ENCODE measurements at places on chromosomes 7 and 10.

DNA sequence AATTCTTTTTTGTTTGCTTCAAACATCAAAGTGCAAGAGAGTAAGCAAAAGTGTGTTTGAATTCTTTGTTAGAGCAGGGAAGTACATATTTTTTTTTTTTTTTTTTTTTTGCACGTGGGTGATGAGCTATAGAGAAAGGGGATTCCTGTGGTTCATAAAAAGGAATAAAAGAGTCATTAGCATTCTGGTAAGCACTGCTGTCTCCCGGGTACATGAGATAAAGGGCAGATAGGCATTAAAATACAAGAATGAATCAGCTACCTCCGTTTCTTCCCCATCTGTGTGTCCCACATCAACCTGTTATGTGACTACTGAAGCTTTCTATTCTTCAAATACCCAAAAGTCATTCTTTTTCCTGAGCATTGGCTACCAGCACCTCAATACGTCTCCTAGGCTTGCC lies 102.4 kb upstream of the SEMA3D start:
- DNase-seq: no peak

GRCh38 chr7:47685151-47685550 lies 103.2 kb upstream of the TNS3 start:
- no peak for DNase-seq

DNA sequence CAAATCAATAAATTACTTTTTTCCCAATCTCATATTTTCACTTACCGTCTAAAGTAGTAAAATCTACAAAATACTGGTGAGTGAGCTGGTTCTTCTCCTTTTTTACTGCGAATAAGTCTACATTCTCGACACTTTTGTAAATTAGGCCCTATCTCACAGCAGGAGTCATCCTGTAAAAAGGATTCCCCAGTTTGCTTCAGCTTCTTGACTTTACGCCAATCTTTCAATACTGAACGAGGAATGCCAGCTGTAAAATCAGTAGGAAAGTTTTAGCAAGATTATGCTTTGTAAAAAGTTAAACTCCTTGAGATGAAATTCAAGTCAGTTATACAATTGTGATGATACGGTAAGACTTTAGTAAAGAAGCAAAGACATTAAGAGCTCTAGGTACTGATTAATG lies 67.3 kb downstream of the NRBF2 start:
- DNase-seq: no peak

- DNase-seq: no peak
Measured at GRCh38 chr7:149790146-149790548, 16.8 kb upstream of the ZNF467 start.

DNA sequence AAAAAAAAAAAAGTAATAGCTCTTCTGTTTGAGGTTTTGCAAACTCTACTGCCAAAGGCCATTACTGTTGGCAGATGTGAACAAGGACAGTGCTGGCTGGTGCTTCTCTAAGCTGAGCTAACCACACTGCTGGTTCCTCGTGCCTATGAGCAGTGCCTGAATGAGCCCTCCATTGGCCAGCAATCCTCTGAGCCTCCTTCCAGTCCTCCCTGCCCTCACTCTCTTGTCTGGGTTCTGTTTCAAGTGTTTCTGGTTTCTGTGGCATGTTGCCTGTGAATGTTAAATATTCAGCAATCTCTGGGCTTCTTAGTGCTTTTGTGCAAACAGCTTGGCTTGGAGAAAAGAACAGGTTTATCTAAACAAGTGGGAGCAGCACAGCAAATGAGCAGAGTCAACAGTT lies 161.3 kb upstream of the AUTS2 start:
- DNase-seq: no peak

DNA sequence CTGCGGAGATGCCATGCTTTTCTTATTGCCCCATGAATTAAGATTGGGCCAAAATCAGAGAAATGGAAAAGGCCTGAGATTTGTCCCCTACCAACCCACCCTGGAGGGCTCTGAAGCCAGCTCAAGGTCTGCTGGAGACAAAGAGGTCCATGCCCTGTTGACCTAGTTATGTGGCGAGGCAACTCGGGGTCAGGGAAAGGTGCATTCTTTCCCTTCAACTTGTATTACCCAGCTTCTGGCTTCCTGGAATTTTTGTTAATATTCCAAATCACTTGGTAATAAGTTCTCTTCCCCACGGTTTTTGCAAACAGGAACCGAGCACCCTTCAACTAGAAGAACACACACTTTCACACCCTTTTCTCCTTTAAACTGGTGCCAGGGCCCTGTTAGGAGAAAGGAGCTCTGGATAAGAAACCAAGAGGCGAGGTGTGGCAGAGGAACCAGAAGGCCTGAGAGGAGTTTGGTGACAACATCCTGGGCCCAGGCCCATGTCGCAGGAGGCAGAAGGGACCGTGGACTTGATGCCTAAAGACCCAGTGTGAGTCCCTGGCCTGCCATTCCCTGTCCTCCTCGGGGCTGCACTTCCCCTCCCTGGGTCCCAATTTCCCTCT lies 12.5 kb upstream of the SFRP5 start:
- no peak for DNase-seq

- no peak for DNase-seq
Measured at GRCh38 chr10:23585666-23586065, 146.8 kb downstream of the OTUD1 start.

GRCh38 chr10:68987611-68988010 lies 992 bp upstream of the KIFBP start:
- DNase-seq: no peak

- peak; percentile 87 for DNase-seq
Measured at GRCh38 chr10:78255796-78256638, 222.4 kb downstream of the RPS24 start.

DNA sequence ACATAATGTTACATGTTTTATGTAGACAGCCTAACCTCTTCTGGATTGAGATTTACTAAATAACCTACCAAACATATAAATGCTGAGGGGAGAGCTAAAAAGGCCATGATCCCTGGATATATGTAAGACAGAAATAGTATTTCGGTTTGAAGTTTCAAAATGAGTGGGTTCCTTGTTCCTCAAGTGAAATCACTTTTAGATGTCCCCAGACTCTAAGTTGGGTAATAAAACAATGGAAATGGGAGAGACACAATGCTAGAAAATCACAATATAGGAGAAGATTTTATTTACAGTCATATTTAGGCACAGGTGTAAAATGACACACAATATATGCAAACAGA lies 56.5 kb downstream of the SHTN1 start:
- DNase-seq: no peak

DNA sequence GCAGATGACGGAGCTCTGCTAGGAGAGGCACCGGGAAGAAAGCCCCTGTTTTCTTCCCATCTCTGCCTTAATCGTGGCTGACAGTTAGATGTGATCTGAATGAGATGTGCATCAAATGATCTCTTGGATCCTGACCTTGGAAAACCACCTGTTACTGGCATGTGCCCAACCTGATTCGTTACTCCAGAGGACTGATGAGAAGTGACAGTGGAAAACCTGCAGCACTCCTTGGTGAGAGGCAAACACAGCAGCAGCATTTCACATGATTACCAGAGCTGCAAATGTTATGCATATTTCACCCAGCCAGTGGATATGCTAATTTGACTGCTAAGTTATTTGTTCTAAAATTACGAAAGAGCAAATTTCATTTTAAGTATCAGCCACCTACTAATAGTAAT lies 95.3 kb downstream of the PTPRN2 start:
- DNase-seq: no peak

- DNase-seq: no peak
Measured at GRCh38 chr10:26805567-26806245, 55.1 kb downstream of the ABI1 start.

DNA sequence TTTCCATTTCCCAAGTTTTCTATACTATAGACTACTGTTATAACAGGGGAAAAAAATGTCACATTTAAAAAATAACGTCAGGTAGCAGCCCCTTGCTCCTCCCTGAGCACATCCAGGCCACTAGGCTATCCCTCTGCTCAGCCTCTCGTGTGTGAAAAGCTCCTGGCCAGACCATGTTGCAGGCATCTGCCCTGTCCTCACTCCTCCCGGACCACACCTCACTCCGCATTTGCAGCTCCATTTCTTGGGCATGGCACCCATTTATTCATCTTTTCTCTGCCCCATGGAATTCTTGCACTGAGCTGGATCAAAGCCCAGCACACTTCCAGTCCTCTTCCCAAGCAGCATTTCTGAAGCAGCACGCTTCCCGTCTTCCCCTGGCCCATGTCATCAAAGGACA lies 1.4 kb upstream of the GDF2 start:
- DNase-seq: no peak

DNA sequence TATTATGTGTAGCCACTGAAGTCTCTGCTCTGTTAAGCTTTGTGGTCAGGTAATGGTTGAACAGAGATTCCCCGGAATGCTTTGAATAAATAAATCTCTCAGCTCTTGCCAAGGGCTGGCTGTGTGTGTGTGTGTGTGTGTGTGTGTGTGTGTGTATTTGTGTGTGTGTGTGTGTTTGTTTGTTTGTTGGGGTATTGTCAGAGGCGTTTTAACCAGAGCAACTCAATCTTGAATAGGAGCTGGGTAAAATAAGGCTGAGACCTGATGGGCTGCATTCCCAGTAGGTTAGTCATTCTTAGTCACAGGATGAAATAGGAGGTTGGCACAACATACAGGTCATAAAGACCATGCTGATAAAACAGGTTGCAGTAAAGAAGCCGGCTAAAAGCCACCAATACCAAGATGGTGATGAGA lies 256.2 kb upstream of the CACNA2D1 start:
- DNase-seq: no peak

DNA sequence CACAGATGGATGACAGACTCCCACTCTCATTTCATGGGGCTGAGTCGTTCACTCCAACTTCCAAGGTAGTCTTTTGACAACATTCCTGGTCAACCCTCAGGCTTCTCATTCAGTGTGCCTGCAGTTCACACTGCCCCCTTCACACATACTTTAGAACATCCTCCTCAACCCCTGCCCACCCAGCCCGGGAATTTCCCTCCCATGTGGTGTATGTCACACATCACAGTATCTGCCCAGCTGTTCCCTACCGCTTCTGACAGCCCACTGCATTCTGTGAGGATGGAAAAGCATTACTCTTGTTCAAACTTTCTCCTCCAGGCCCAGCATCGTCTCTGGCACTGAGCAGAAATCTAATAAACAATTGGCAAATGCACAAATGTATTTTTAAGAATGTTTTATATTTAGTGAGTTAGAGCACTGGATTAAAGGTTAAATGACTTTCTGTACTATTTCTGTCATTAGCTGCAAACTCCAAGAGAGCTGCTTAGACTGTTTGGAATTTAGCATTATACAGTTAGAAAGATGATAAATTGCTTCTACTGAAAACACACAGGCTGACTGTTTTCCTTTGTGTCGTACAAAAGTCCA lies 110.4 kb downstream of the SFMBT2 start:
- DNase-seq: no peak

DNA sequence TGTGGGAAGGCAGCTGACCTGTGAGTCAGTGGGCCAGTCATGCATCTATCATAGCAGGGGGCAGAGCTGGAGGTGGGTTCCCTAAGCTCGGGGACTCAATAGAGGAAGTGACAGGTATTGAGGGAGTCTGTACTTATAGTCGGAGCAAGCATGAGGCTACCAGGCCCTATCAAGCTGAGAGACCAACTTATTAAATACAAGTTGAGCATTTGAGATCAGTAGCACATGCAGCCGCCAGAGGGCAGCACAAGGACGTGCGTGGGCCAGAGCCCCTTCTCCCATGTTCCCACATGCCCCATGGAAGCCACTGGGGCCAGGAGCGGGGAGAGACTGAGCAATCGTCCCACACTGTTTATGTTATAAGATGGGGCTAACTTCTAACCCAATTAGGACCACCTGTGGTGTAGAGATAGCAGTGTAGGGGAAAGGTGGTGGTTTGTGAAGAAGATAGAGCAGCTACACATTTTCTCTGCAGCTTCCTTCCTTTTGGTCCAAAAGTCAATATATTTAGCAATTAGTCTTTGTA lies 13.0 kb upstream of the STK31 start:
- no peak for DNase-seq

- no peak for DNase-seq
Measured at GRCh38 chr7:115047958-115048720, 126.2 kb downstream of the MDFIC start.

DNA sequence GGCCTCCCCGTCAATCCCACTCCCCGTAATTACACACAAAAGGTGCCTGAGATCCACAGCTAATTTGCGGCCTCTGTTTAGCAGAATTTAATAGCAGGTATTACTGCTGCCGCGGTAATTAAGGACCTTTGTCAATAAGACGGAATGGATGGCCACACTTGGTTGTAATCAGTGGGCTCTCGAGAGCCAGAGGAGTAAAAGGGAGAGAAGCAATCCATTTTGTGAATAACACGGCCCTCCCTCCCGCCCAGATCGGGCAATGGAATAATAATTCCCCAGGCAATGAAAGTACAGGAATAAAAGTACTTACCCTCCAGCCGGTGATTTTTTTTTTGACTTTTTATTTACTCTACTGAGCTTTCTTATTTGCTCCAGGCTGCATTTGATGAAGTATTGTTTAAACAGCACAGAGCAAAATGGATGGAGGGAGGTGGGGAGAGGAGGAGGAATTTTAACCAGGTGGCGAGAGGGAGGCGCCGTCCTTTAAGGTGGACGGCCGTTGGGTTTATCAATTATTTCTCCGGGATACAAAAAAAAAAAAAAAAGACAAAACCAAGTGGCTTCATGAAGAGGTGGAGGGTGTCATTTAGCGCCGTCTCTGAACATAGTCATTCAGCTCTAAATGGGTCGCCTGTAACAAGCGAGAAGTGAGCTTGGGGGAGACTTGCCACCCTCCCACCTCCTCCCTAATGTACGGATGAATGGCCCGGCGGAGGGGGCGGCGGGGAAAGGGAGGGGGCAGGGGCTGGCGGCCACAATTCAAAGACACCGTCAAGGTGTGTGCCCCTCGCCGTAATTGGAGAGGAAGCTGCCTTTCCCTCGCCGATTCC lies 120.3 kb downstream of the BUB3 start:
- DNase-seq: peak; percentile 36

DNA sequence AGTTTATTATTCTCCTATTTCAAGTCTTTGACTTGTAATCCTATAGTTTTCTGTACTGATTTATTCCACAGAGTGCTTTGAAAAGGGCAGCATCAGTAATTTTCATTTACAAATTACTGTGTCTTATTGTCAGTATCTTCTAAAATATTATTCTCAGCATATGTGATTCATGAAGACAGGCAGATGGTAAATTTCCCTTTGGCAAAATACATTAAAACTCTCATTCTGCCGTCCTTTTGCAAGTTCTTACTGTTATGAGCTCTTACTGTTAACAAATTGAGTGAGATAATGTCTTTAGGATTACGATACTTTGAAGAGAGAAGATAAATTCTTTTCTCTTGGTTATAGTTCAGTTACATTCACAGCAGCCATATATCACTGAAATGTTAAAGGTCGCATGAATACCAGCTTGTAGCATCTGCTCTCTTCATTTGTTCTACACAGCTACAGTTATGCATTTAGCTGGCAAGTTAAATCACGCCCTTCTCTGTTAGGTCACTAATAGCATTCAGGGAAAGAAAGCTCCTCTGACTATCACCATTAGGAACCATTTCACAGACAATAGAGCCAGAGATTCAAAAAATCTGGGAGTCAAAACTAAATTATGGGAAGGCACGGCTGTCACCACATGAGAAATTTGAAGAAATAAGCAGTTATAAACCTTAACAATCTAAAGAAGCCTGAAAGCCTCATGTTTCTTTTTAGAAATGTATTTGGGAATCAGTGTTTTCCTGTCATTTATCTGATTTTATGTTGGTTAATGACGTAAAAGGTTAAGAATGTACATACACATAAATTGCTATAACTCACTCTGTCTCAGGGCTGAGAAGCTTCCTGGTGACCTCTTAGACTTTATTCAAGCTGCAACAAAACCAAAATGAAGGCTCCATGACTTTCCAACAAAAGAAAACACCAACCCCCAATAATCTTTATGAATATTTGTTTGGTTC lies 109.6 kb upstream of the SP4 start:
- DNase-seq: no peak

GRCh38 chr7:94996369-94996768 lies 89.0 kb downstream of the PPP1R9A start:
- no peak for DNase-seq

- DNase-seq: no peak
Measured at GRCh38 chr10:74891053-74891452, 64.7 kb downstream of the KAT6B start.

Measured in coronary artery (tissue), 2 donors.